ENCODE measurements at places on chromosomes 2 and 18.

- no peak for DNase-seq
Measured at GRCh38 chr18:58604311-58604710, 24.6 kb downstream of the ALPK2 start.

DNA sequence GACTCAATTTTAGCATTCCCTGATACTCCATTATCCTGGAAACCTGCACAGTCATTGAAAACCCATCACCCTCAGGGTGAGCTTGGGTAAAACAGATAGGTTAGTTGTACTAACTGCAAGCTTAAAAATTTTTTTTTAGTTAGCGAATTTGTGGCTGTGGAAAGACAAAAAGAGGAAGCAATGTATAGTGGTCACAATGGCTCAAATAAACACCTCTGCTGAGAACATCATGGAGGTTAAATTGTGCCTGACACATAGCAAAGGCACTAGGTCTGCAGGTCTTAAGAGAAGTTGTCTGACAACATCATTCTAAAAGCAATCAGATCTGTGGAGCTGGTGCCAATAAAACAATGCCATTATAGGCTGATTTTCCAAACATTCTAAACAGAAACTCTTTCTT is 84.4 kb upstream of the CAVIN2 start:
- DNase-seq = no peak

- no peak for DNase-seq
Measured at GRCh38 chr2:164910101-164910899, 45.0 kb downstream of the SLC38A11 start.

- DNase-seq = no peak
Measured at GRCh38 chr2:238370823-238371372, 50.6 kb downstream of the TRAF3IP1 start.

GRCh38 chr2:171104379-171104778 is 56.3 kb downstream of the TLK1 start:
- DNase-seq = no peak

Data from activated CD4-positive, CD25-positive, alpha-beta regulatory T cell treated with anti-CD3 and anti-CD28 coated beads, Interleukin-2, amount 50 U/mL, for 16 hours (primary cell).